ENCODE measurements at places on chromosomes 7 and 10.

DNA sequence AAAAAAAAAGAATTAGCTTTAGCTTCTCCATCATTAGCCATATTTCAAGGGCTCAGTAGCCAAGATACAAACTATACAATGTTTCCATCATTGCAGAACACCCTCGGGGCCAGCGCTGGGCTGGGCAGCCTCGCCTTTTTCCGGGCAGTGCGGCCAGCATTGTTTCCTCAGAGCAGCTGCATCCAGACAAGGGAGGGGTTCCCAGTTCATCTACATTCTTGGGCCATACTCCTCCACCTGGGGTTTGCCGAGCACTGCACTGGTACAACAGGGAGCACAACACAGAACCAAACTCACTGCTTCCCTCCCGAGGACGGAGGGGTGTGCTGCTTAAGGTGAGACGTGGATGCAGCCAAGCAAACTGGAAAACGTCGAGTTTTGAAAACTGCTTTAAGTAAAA lies 2.4 kb upstream of the PKD1L1 start:
- DNase-seq: peak; percentile 34

- no peak for DNase-seq
Measured at GRCh38 chr10:60399328-60399727, 9.7 kb upstream of the ANK3 start.

DNA sequence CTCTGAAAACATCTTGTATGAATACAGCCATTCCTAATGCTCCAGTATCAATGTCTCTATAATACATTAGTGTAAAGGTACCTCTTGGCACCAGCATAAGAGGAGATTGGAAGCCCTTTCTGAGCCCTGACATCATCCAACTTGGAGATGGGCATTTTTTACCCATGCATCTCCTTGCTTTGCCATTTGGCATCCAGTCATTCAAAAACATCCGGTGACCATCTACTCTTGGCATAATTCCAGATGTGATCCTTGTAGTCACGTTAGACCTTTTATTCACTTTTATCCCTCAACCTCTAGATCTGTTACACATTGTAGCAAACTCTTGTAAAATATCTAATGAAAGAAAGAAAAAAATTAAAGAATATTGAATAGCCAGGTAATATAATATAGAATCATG lies 17.9 kb upstream of the SGMS1 start:
- DNase-seq: no peak

DNA sequence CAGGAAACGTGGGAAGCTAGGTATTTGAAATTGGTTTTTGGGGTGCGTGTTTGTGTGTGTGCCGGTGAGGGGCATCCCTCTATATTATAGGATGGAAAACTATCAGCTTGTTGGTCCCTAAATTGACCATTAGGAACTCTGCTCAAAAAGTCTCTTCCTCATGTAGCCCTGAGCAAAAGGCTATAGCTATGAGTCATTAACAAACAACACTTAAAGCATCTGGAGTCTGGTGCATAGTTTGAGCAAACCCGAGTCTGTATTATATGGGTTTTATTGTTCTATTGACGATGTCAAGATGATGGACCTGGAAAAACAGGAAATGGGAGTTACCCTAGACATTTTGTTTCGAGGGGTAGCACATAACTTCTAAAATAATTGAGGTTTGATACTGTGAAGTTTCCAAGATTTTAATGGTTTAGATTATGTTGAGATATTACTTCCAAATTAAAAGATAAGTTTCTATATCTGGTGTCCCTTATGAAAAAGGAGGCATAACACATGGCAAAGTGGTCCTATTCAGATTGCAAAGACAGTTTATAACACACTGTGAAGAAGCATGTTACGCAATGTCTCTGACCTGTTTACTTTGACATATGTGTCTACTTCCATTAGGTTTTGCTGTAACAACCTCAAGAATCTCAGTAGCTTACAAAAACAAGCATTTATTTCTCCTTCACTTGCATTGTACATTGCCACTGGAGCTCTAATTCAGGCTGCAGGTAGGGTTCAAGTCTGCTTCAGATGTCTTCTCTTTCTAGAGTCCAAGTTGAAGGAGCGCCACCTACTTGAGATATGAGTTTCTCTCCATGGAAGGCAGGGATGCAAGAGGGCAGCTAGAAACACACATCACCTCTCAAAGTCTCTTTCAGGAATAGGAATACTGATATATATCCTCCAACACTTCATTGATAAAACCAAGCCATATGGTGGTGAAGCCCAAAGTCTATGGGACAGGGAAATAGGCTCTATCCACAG lies 357.7 kb downstream of the PHF14 start:
- no peak for DNase-seq

GRCh38 chr7:44565097-44565794 lies 8.5 kb downstream of the DDX56 start:
- no peak for DNase-seq

DNA sequence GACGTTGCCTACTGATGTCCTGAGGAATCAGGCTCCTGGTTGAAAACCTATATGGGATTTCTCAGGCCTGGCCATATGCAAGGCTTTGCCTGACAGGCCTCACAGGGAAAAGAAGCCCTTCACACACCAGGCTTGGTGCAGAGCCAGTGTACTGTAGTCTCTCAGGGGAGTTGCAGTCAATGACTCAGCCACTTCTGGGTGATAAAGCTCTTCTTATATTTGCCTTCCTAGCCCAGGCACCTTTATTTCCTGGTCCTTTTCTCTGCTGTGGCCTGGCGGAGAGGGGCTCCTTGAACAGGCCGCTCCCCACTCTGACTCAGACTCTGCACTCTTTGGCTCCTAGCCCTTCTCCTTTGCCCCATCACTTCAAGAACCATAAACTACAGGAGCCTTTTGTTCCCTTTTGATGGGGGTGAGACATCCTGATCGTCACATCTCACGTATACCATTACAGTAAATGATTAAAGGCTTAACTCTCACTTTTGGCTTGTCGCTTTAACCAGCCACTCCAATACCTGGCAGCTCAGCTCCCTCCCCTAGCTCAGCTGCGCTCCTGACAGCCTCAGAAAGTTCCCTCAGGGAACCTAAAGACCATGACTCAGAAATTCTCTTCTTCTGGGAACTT lies 33.5 kb downstream of the DPY19L1 start:
- no peak for DNase-seq

GRCh38 chr10:131195116-131195515 lies 116.4 kb downstream of the TCERG1L start:
- peak; percentile 49 for DNase-seq

Measured in osteocyte (in vitro differentiated cells).